ENCODE measurements at places on chromosomes 5 and 9. TPM values are rescaled to one million over a fixed set of nuclear protein-coding genes. Genes with fewer than 3 reads are reported as not detected.

Gene PROB1
- total RNA-seq = 0.27 TPM

GRCh38 chr9:107874591-107875369 is 385.2 kb upstream of the KLF4 start:
- no peak overlapping the region for H3K4me3 ChIP-seq
- no peaks in the 10 kb centered on the region for H3K36me3 ChIP-seq
- H3K27ac ChIP-seq = no peak overlapping the region
- H3K4me1 ChIP-seq = no peaks in the 10 kb centered on the region

DNA sequence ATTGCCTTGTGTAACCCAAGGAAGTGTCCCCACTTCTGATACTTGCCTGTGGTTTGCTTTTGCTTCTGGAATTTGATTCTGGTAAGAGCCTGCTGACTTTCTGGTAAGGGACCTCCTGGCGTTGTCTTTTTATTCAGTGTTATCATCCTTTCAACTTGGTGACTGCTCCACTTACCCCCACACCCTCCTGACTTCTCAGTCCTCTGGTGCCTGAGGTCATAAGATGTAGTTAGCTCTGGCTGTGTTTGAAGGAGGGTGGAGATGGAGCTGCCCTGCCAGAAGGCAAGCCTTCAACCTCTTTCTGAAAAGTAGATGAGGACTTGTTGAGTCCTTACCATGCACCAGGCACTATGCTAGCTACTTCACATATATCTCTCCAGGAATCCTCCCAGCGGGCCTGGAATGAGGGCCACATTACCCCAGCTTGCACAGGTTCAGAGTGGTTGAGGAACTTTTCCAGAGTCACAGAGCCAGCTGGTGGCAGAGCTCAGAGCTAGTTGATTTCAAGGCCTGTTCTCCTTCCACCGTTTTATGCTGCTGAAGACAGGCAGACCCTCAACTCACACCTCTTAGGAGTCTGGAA is 45.2 kb upstream of the PITX1 start:
- no peaks in the 10 kb centered on the region for H3K36me3 ChIP-seq
- DNase-seq = no peak
- H3K4me1 ChIP-seq = no peaks in the 10 kb centered on the region
- no peak overlapping the region for H3K27ac ChIP-seq

- no peak overlapping the region for H3K4me3 ChIP-seq
- H3K36me3 ChIP-seq = no peaks in the 10 kb centered on the region
- no peak overlapping the region for H3K27ac ChIP-seq
- no peaks in the 10 kb centered on the region for H3K4me1 ChIP-seq
- H3K27me3 ChIP-seq = no peaks in the 10 kb centered on the region
- peak; percentile 25 for DNase-seq
Measured at GRCh38 chr9:89477384-89477783, 20.5 kb downstream of the SEMA4D start.

Measured in sigmoid colon (tissue), 7 donors.